ENCODE measurements at places on chromosomes 7 and 10.

- no peak for DNase-seq
Measured at GRCh38 chr10:1607466-1607865, 129.9 kb downstream of the ADARB2 start.

GRCh38 chr7:103525937-103526336 is 79.9 kb upstream of the SLC26A5 start:
- DNase-seq: no peak

DNA sequence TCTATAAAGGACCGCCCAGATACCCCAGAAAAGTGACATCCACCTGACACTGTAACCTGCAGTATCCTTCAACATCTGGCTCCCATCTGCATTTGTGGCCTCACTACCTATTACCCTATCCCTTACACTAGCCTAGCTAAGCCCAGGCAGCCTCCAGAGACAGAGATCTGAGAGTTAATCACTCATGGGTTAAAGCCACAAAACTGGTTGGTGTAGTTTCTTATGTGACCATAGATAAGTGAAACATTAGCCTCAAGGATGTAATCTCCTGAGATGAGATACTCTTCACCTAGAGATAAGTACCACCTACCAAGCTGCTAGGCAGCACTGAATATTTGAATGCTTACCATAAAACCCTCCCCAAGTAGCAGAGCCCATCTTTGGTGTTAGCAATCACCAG is 35.4 kb downstream of the CTTNBP2 start:
- no peak for DNase-seq

GRCh38 chr7:68707958-68708357 is 890.3 kb upstream of the AUTS2 start:
- no peak for DNase-seq

DNA sequence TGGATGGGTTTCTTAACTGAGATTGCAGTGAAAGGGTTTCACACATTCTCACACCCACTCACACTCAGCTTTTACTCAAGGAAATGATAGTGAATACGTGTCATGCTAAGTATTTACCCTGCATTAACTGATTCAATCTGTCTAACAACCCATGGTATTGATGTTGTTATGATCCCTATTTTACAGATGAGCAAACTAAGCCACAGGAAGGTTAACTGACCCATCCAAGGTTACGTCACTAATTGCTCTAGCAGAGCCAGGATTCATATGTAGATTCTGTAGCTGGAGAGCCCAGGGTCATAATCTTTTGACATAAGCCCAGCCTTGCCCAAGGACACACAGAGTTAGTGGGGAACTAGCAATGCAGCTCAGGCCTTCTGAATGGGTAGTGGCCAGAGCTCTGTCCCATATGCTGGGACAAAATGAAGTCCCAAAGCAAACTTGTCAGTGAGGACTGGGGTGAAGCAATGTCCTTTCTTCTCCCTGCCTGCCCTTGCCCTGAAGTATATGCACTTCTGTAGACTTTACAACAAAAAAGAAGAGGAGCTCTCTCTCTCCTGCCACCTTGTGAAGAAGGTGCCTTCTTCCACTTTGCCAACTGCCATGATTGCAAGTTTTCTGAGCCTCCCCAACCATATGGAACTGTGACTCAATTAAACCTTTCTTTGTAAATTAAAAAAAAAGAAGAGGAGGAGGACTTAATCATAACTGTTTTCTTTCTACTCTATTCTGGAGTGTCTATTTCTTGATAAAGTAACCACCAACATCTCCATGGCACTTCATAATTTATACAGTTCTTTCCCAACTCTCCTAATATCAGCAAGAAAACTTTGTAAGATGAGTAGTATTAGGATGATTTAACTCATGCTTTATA is 4.9 kb upstream of the CYP3A7 start:
- DNase-seq: no peak
